ENCODE measurements at places on chromosomes 5 and 9.

GRCh38 chr5:17354265-17354664, 136.8 kb downstream of the BASP1 start:
- DNase-seq = no peak

GRCh38 chr5:144812763-144813162, 642.1 kb downstream of the KCTD16 start:
- no peak for DNase-seq

DNA sequence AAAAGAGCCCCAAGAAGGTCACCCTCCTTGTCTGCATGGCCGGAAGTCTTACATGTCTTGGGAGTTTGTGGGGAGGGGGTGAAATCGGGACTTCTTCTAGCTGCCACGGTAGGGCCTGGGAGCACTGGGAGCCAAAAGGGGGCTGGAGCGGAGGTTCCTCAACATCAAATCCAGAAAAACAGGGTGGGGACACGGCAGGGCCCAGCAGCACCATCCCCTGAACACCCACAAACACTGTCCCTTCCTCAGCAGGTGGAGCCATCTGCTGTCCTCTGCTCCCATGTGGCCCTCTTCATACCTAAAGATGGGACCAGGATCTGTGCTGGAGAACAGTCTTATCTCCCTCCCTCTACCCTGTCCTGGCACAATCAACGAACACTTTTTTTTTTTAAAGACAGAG, 2.7 kb downstream of the TERT start:
- peak; percentile 21 for DNase-seq

- DNase-seq = no peak
Measured at GRCh38 chr9:32171339-32171738, 213.1 kb upstream of the ACO1 start.

DNA sequence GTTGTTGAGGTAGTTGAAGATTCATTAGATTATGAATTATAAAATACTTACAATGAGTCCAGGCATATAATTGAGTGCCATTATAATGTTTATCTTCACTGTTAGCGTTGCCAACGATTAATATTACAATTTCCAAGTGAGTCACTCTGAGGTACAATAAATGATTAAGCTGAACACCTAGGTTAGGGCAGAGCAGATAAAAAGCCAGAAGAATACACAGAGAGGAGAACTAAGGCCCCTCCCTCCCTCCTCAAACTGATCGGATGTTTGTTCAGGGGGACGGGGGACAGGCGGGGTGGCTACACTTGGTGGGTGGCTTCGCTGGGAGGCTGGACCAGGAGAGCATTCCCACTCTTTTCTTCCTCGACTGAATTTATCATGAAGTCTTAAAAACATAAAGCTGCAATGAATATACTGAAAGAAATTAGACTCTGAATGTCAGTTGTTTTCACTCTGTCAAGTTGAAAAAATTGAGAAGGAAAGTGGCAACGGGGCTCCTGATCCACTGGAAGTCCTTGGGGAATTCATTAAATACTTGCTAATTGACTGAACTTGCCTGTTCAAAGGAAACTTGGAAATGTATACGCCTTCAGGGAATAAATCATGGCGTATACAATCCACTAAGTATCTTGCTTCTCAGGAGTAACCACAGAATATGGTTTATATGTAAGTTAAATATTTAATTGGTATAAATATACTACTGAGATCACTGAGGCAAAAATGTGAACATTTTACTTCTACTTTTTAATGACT, 198.1 kb downstream of the TSSK1B start:
- no peak for DNase-seq

DNA sequence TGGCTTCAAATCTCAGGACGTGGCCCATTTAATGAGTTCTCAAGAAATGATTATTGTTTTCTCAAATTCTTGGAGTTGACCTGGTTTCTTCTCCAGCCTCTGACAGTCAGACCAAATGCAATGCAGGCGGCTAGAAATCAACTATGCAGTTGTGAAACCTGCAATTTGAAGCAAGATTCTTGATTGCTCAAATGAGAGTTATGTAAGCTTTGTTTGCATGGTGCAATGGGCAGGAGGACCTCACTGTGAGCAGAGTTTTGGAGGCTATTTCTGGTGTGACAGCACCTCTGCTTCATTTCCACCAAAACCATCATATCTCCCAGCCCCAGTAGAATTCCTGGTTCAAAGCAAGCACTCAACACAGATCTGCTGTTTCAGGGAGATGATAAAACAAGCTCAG, 500.0 kb upstream of the KLF4 start:
- DNase-seq = no peak

DNA sequence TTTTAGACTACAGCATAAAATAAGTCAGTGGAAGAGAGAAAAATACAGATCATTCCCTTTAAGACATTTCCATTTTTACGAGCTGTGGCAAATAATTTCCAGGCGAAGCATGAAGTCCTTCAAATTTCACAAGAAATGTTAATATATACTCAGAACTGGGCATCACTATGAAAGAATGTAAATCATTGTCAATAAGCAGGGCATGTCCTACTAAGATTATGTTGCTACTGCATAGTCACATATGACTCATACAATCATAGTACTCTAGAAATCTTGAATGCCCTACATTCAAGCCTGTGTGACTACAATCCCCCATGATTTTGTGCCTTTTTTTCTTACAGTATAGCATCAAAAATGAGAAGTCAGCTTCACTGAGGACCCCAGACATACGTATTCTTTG, 485.2 kb upstream of the FTMT start:
- no peak for DNase-seq

DNA sequence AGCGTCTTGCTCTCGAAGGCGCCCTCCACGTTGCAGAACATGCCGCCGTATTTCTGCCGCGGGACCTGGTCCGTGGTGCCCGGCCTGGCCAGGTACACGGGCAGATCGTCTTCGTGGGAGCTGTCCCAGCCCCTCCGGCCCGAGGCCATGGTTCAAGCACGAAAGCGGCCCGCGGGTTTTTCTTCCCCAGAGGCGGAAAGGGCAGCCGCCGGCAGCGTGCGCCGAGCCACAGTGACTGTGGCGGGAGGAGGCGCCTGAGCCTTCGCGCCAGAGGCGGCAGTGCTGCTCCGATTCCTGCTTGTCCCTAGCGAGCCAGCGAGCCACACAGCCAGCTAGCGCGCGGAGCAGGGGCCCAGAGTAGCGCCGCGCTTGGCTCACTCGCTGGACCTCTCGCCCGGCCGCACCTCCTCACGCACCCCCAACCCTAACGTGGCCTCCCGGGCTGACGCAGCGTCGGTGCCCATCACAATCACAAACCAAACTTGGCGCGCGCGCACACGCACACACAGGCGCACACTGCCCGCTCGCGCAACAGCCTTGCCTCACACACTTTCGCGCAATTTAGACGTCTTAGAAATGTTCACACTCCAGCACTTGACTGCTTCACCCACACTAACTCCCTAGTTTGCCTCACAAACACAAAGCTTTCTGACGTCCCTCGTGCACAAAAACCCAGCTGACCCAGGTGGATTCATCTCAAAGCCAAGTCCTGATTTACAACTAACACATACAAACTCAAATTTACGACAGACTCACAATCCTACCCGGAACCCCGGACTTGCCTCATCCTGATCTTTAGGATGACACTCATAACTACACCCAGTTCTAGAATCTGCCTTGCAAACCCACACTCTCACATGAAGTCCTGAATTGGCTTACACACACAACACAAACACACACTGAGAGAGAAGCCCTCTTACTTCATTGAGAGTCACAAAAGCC, at the start of gene DPYSL3:
TSS of gene DPYSL3 (minus strand) at position 359 of the 942 bp plus-strand sequence. CDS start at position 149, 210 bp downstream.
- peak; percentile 80 for DNase-seq

DNA sequence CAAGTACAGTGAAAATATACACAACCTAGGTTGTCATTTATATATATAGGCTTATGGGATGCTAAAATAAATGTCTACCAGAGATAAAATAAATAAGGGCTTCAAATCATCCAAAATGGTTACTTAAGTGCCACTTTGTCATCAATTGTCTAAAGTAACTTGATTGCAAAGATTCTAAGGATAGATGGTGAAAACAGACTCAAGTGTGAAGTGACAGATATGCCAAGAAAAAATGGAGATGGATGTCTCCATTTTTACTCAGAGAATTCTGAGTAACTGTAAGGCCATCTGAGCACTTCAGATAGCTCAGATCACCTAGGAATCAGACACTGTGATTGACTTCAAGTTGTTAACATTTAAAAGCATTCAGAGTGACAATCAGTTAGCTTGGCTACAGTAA, 824.3 kb downstream of the PRELID2 start:
- no peak for DNase-seq

- no peak for DNase-seq
Measured at GRCh38 chr9:36320466-36320865, 62.2 kb upstream of the GNE start.

GRCh38 chr5:122121479-122122465, 7.6 kb upstream of the ZNF474 start:
- no peak for DNase-seq

GRCh38 chr5:56670916-56671315, 144.4 kb upstream of the MAP3K1 start:
- DNase-seq = no peak

DNA sequence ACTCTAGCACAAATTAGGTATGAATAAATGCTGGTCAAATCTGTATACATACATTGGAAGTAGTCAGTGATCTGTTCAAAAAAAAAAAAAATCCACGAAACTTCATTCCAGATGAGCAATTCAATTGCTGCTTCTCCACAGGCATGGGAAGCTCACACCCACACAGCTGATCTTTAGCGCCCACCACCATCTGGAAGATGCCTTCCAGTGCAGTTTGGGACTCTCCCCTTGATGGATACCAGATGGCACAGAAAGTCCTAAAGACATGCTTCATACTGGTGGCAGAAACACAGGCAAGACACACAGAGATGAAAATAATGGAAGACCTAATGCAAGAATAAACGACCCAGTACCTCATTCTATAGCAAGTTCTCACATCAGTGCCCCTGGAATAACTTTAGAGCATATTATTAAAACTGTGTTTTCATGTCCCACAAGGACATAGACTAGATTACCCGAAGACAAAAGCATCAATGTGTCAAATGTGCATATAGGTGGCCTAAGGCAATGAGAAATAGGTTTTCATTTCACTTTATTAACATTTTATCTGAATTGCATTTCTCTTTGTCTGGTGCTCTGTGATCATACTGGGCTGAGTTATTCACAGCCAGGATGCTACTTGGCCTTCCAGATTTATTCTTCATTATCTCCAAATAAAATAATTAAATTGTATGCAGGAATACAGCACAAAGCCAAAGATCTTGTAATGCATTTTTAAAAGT, 135.4 kb upstream of the TAS2R1 start:
- DNase-seq = no peak

- DNase-seq = no peak
Measured at GRCh38 chr5:88108490-88109279, 160.0 kb downstream of the TMEM161B start.

DNA sequence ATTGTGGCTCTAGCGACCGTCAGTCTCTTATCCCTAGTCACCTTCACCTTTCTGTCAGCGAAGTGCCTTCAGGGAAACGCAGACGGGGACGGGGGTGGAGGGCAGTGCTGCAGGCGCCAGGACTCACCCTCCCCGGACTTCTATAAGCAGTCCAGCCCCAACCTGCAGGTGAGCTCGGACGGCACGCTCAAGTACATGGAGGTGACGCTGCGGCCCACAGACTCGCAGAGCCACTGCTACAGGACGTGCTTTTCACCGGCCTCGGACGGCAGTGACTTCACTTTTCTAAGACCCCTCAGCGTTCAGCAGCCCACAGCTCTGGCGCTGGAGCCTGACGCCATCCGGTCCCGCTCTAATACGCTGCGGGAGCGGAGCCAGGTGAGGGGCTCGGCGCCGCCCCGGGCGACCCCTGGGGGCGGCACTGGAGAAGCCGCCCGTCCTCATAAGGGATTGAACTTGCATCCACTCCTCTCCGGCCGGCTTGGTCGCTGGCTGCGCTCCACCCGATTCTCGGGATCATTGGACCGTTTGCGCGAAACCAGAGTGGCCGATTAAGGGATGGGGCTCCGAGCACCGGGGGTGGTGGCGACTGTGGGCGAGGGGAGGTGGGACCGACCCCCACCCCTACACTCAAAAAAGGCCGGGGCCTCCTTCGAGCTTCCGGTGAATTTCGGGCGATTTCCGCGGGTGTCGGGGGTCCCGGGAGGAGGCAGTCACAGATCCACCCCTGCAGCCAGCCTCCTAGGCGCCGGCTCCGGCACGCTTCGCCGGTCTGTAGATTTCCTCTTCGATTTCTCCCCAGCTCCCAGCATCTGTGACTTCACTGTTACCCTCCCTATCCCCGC, 2.7 kb downstream of the PCDHGC5 start:
- no peak for DNase-seq

GRCh38 chr5:155008669-155009068, 4.9 kb upstream of the KIF4B start:
- DNase-seq = no peak

- no peak for DNase-seq
Measured at GRCh38 chr5:56464935-56465768, 232.0 kb upstream of the ANKRD55 start.

DNA sequence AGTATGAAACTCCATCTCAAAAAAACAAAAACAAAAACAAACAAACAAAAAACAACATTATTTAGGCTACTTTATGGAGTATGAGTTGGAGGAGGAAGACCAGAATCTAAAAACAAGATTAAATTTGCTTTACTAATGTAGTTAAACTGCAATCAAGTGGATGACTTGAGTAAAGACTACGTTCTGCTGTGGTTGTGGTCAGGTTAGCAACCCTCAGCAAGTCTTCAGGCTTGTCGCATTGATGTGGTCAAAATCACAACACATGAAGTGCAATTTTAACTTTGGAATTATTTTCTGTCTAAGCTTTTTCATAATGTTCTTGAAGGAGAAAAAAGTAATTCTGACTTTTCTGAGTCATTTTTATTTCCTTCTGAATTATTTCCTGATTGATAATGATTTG, 43.1 kb downstream of the PDE6A start:
- no peak for DNase-seq

DNA sequence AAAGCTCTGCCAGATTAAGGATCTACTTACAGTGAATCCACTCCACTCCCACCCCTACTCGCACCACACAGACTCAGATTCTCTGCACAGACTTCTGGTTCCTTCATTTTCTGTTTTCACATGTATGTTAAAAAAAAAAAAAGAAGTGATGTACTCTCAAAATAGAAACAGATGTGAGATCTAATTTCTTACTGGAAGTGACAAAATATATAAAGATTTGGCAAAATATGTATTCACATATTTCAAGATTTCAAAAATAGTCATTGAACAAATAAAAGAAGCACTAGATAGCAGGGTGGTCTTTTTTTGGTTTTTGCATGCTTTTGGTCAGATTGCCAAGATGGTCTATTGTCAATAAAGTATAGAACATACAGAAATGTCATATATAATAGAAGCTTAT, 379.2 kb downstream of the TMEM167A start:
- DNase-seq = no peak

DNA sequence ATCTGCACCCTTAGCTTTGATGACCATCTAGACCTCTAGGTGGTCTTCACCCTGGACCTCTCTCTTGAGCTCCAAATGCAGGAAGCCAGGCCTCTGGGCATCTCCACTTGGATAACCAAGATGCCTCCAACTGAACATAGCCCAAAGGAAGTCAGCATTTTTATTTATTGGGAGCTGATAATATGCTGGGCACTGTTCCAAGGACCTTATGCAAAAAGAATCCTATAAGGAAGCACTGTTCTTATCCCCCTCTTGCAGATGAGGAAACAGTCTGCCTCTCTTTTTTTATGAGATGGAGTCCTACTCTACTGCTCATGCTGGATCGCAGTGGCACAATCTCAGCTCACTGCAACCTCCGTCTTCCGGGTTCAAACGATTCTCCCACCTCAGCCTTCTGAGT, 219.9 kb downstream of the CDK5RAP2 start:
- no peak for DNase-seq

GRCh38 chr9:35508069-35508468, 18.2 kb downstream of the RUSC2 start:
- no peak for DNase-seq

Data from H9 (cell line).